Stimulated activated CD8-positive, alpha-beta memory T cell treated with anti-CD3 and anti-CD28 coated beads, Interleukin-4, amount 100 ng/mL, for 48 hours (primary cell): ENCODE measurements at places on chromosomes 3 and 15.

DNA sequence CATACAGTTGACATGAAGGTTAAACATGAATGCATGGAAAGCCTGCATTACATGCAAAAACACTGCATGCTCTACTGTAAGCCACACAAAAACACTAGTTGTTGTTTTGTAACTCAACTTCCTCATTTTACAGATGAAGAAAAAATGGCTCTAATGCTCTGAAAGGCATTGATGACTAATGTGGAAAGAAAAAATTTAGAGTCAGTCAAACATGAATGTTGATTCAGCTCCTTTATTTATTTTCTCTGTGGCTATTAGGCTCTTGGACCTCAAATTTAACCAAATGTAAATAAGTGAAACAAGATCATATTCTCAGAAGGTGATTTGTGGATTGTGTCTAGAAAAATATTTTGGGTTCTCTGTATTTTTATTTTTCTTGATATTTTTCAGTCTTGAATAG, 336.7 kb upstream of the ZNF717 start:
- DNase-seq: no peak

DNA sequence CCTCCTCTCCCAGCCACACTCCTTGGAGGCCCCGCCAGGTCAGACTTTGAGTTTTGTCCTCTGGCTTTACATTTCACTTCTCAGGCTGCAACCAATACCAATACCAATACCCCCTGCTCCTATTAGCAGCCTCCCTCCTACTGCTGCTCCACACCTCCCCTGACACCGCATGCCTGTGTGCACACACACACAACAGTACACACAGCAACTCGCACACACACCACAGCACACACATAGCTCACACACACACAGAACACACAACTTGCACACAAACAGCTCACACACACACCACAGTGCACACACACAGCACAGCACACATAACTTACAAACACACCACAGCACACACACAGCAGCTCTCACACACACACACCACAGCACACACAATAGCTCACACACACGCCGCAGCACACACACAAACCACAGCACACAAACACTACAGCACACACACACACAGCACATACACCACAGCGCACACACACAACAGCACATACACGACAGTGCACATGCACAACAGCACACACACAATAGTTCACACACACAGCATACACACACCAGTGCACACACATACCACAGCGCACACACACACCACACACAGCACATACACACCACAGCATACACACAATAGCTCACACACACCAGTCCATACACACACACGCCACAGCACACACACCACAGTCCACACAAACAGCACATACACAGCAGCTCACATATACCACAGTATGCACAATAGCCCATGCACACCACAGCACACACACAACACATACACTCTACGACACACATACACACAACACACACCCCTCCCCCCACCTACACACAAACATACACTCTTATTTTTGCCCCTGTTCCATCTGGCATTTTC, 204.7 kb downstream of the UACA start:
- DNase-seq: peak; percentile 22

GRCh38 chr3:76991165-76991564, 48.7 kb upstream of the ROBO2 start:
- no peak for DNase-seq

DNA sequence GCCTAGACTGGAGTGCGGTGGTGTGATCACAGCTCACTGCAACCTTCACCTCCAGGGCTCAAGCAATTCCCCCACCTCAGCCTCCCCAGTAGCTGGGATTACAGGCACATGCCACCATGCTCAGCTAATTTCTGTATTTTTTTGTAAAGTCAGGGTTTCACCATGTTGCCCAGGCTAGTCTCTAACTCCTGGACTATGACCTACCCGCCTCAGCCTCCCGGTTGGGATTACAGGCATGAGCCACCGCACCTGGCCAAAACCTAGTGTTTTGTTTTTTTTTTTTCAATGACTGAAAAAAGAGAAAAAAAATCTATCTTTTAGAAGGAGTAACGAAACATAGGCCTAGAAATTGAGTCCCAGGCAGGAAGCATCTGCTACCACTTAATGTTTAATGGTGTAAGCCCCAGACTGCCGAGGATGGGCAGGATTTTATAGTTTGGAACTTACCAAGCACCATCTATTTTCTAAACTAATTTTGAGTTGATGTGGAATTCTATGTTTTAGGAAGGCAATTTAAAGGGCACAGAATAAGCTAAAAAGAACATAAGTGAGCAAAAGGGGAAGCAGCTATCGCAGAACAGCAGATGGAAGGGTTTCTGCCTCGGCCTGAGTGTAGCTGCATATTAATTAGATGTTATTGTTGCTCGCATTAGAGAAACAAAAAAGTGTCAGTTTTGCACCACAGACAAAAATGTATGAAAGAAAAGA, 24.2 kb upstream of the CA12 start:
- no peak for DNase-seq

DNA sequence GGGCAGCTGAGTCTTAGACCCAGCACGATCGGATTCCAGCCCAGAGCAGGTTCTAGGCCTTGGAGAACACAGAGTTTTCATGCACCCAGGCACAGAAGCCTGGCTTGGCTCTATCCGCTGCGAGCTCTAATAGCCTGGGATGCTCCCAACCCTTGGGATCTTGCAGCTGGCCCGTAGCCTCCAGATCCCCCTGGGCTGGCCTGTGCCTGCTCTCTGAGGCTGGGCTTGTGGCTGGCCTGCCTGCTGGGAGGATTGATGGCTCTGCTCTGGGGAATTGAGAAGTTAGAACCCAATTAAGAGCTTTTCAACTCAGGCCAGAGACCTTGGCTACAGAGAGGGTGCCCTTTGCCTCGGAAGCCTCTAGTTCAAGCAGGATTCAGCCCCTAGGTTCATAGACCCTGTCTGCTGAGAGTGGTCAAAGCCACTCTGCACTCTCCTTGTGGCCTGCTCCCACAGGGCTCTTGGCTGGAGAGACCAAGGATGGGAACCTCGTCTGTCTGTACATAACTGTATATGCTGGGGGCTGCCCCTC, 64.4 kb downstream of the MAGEF1 start:
- DNase-seq: no peak

GRCh38 chr3:174242311-174243041, 616.7 kb upstream of the NAALADL2 start:
- no peak for DNase-seq

DNA sequence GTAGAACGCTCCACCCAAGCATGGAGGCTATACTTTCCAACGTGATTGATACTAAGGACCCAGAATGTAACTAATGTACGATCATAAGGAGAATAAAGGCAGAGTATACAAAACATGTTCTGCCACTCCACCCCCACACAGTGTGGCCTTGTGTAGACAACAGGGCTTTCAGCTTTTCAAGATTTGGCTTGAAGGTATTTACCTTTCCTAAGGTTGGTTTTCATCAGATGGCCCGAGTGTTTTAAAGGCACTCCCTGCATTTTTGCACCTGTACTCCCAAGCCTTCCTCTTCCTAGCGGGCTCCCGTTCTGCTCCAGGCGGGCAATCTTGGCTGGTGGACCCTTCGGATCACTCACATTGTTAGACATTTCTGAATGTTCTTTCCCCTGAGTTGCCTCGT, 4.6 kb downstream of the SATB1 start:
- DNase-seq: no peak

GRCh38 chr15:89575656-89576416, 567 bp downstream of the TICRR start:
- peak; percentile 48 for DNase-seq

DNA sequence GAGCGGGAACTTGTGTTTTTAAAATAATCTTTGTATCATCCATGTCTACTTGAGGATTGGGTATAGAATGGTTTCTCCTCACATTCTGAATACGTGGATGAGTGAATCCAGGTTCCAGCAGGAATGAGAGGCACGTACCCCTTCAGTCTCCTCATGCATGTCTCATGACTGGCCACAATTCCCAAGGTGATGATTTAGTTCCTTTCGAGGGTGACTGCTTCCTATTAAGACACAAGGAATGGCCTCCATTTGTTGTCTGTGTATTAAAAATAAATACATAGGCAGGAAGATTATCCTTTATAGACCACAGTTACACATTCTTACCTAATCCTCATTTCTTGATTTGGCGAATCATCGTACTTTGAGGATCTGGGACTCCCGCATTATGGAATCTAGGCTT, 217.0 kb upstream of the LRIG1 start:
- no peak for DNase-seq

DNA sequence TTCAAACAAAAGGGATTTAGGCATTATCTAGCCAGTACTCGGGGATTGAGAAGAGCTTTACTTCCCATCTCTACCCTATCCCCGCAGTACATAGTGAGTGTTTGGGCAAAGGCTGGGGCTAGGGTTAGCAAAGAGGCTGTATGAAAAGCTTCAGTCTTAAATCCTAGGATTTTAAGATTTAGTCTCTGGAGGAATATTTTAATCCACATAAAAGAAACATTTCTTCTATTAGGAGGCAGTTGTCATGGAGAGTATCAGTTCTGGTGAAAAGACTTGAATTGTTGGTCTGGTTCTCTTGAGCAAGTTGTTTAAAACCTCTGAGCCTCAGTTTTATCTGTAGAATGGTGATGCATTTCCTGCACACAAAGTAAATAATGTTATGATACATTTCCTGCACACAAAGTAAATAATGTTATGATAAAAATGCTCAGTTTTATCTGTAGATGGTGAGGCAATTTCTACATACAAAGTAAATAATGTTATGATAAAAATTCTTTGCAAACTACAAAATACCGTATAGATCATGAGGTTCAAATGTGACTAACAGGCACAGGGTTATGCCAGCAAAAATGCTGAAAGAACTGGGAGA, 53.9 kb upstream of the ZBED2 start:
- no peak for DNase-seq

DNA sequence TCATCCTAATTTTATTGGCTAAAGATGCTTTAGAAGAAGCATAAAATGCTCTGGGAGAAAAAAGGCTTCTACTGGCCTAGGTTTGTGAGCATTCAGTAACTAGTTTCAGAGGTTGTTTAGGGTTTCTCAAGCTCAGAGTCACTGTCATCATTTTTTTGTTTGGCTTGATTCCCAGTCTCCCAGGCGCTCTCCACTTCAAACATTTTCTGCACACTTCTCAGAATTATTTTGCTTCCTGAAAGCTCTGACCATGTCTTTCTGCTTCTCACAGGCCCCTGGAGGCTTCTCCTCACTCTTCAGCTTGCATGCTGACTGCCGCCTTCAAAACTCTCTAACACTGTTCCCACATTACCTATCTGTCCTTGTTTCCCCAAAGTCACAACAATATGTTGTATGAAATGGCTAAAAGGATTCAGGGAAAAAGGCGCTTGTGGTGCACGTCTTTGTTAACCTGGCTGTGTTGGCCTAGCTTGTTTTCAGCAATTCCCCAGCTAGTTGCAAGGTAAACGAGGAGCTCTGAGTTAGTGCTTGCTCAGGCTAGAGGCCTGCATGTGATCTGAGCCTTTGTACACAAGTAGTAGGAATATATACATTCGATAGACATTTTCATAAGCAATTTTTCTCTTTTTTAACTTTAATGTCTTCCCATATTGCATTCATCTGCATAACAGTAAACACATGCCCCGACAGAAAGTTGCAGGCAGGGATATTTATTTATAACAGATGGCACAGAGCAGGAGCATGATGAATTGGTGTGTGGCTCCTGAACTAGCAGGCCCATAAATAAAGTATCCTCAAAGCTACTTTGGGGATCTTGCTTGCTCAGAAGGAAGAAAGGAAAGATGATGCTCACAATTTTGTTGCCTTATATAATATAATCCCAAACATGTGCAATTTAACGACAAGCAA, 129.2 kb upstream of the DPH6 start:
- no peak for DNase-seq

DNA sequence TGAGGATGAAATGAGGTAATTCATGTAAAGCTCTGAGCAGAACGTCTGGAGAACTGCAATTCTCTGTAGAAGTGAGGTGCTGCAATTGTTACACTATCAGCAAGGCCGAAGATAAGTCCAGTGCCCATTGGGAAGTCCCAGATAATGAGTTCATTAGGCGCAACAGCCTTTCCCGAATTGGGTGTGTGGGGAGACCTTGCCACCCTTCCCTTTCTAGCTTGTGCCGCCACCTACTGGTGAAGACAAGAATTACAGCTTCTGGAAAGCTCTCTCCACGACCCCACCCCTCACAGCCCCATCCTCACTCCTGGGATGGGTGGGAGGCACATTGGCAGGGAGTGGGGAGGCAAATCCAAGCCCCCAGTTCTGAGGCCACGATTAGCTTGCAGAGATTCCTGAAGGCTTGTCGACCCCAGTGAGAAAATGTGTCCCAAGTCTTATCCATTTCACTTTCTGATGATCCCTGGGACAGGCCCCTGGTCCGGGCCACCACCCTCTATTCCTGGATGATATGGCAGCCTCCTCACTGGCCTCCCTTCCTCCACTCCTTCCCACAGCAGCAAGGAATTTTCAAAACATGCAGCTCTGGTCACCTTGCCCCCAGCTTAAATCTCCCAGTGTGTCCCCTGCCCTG, 36.4 kb downstream of the FAM3D start:
- DNase-seq: peak; percentile 85

- DNase-seq: no peak
These were observed 51.7 kb downstream of the UBE2E2 start for GRCh38 chr3:23254835-23255234.

- no peak for DNase-seq
These were observed 16.5 kb upstream of the RGMA start for GRCh38 chr15:93105485-93105884.

DNA sequence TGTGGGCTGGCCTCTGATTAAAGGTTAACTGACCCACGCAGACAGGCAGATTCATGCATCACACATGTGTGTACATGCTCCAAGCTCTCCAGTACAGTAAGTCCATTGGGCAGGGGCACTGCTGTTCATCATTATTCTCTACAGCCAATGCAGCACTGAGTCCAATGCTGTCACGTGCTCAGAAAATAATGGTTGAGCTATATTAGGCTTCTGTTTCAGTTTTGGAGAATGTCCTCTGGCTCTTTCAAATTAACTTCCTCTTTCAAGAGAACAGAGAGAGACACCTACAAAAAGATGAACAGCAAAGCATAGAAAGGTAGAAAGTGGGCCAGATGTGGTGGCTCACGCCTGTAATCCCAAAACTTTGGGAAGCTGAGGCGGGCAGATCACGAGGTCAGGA, 202.6 kb downstream of the MEX3B start:
- no peak for DNase-seq

- no peak for DNase-seq
These were observed 87.2 kb upstream of the PPIB start for GRCh38 chr15:64249883-64250575.
